NCI-H1092 treated with DMSO at 0.1 percent for 48 hours (cell line): ENCODE measurements at places on chromosomes 1 and 21.
A peak's percentile ranks its signal among the peaks of the same experiment; 100 is the strongest.

DNA sequence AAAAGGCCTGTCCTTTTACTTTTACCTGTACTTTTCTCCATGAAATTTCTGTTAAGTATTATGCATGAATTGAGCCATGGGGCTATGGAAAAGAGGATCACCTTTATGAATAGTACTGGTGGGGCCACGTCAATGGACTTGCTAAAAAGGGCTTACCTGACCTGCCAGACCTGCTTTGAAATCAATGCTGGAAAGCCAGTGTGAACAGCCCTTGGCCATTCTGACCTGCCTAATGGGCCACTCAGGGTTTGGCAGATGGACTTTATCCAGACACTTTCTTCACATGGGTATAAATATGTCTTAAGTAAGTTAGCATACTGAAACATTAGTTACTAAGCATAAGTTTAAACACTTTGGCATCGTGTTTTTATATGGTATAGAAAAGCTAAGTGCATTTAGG, 8.3 kb upstream of the GUK1 start:
- no peak for DNase-seq

DNA sequence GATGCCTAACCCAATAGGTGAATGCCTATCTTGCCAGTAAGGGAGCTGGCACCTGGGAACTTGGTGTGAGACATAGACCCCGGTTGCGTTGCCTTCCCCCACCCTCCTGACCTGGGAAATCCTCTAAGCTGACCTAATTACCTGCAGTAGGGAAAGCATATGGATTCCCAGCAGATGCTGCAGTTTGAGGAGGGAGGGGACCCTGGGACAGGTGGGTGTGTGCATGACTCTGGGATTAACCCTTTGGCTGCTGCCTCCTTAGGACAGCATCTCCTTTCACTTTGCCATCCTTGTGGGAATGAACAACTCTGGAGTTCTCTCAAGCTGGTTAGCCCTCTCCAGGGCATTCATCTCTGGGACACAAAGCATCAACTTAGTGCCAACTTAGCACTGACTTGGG, 16.4 kb upstream of the NFASC start:
- no peak for DNase-seq

DNA sequence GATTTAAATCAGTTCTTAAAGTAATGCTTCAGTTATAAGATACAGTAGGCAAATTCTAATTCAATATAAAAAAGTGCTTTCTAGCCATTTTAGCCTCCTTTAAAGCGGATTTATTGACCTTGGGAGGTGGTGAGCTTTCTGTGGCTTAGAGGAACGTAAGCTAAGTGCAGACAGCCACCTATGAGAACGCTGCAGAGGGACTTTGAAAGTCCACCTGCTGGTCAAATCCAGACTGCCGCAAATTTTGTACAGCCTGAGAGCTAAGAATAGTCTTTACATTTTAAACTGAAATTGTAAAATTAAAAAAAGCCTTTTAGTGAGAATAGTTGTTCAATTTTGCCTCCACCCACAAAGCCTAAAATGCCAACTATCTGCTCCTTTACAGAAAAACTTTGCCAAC, 67.0 kb upstream of the SSX2IP start:
- DNase-seq, result no peak

DNA sequence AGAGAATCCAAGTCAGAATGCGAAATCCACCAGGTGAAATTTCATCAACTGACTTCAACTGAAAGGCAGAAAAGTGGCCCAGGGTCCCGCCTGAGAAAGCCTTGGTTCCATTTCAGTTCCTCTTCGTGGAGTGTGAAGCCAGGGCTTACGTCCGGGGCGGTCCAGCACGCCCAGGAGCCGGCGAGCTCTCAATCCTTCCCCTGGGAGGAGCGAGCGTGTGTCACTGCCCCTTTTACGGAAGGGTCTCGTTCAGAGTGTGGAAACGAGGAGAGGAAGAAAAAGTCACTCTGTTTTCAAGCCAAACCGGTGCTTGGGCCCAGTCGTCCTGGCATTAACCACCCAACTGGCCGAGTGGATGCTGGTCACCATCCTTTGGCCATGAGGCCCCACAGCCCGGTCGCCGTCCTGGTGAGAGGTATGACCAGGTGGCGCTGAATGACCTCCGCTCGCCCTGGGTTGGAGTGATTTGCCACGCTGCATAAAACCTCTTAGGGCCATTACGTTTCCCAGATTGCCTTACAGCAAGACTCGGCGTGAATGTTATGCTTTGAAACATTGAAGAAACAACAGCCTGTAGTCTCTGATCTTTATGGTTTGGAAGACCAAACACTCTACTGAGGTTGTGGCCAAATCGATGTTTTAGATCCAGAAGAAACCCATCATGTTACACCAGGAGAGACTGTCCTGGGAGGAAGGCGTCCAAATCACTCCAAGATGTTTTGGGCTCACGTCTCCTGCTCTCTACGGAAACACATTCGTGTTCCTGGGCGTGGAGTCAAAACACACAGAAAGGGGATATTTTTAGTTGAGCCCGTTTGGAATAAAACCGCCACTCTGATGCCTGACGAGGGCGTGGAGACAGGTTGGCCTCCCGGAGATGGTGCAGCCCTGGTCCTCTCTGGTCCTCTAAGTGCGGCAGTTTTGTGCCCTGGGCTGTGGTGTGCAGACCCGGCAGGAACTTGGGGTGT, 93.6 kb upstream of the ACTRT2 start:
- DNase-seq, result no peak

GRCh38 chr1:59243550-59243949, 53.3 kb upstream of the FGGY start:
- DNase-seq, result peak; percentile 53
